MV-4-11 (cell line): ENCODE measurements at places on chromosomes 4 and X.

DNA sequence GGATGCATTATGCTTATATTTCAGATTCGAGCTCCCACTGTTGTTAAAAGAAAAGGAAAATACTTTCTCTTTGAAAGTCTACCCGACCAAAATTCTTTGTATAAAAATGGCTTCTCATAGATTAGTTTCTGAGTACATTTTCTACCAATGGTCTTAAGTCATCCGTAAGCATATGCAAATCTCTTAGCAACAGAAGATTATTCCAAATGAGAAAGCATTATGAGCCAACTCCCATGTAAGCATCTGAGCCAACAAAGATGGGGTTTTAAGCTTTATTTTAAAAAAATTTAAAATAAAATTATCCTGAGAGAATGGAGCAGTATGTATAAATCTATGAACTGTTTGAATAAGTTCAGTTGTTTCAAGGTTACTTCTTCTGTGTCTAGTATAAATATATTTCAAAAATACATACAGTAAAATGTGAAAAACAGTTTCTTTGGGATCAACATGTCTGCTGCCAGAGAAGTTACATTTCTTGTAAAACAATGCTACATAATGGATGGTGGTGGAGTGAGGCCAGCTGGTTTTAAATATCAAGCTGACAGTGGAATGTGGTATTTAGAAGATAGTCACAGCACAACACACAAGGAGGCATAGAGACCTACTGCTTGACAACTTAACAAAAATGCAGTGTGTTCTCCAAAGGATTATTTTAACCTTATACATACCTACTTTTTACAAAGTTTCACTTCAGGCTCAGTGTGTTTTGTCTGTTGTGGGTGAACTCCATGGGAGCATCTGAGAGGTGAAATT lies 199.5 kb upstream of the DIPK2B start:
- DNase-seq, result no peak

GRCh38 chrX:39891781-39892180 lies 206.0 kb downstream of the BCOR start:
- DNase-seq, result peak; percentile 81

DNA sequence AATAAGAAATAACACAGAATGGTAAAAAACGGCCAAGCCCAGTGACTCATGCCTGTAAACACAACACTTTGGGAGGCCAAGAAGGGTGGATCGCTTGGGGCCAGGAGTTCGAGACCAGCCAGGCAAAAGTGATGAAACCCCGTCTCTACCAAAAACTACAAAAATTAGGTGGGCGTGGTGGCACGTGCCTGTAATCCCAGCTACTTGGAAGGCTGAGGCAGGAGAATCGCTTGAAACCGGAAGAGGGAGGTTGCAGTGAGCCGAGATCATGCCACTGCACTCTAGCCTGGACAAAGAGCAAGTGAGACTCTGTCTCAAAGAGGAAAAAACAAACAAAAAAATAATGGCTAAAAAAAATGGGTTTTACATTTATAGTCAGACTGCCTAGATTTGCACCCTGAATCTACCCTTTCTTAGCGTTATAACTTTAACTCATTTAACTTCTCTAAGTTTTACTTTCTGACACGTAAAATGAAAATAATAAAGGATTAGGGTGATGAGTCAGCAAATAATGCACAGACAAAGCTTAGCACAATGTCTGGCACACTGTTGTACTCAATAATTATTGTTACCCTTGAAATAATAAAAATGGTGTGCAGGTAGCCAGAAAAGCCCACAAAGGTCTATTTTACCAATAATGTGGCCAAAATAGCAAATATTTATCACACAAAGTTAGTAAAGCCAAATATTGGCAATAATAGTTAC lies 55.0 kb downstream of the ATP11C start:
- peak; percentile 26 for DNase-seq

GRCh38 chr4:48173056-48173991 lies 39.3 kb upstream of the TXK start:
- peak; percentile 70 for DNase-seq

DNA sequence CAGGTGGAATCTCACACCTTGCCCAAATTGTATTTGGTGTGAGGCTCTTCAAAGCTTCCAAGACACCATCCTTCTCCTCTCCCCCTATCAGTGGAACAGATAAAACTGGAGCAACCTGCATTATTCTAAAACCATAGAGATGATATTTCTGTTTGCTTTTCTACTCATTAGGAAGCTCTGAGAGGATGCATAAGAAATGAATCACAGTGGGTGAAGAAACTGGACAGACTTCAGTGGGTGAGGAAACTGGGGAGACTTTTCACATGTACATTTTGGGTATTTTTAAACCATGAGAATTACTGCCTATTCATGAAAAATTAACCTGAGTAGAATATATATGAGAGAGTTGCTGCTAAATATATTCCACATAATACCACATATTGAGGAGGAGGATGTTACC lies 16.4 kb downstream of the HAND2 start:
- no peak for DNase-seq

DNA sequence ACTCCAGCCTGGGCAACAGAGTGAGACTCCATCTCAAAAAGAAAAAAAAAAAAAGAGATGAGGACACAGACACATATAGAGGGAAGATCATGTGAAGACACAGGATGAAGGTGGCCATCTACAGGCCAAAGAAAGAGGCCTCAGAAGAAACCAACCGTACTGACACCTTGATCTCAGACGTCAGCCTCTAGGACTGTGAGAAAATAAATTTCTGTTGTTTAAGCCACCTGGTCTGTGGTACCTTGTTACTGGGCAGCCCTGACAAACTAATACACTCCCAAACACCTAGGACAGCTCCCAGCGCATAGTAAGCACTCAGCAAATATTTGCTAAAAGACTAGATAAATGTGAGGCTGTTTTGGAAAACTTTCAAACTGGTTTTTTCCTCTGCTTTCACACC lies 59.2 kb upstream of the SMIM10 start:
- DNase-seq, result no peak

DNA sequence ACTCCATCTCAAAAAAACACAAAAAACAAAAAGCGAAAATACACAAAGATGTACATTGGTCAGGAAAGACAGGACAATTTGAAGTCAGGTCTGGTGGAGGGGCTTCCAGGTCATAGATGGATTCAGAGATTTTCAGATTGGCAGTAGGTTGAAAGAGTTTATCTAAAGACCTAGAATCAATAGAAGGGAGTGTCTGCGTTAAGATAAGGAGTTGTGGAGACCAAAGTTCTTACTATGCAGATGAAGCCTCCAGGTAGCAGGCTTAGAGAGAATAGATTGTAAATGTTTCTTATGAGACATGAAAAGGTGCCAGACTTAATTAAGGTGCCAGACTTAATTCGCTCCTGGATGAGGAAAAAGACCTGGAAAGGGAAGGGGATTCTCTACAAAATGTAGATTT lies 6.9 kb upstream of the RPS3A start:
- no peak for DNase-seq

- no peak for DNase-seq
These were observed 43.2 kb downstream of the SCFD2 start for GRCh38 chr4:53322696-53323095.

GRCh38 chr4:13626492-13627177 lies 890 bp downstream of the BOD1L1 start:
- no peak for DNase-seq

DNA sequence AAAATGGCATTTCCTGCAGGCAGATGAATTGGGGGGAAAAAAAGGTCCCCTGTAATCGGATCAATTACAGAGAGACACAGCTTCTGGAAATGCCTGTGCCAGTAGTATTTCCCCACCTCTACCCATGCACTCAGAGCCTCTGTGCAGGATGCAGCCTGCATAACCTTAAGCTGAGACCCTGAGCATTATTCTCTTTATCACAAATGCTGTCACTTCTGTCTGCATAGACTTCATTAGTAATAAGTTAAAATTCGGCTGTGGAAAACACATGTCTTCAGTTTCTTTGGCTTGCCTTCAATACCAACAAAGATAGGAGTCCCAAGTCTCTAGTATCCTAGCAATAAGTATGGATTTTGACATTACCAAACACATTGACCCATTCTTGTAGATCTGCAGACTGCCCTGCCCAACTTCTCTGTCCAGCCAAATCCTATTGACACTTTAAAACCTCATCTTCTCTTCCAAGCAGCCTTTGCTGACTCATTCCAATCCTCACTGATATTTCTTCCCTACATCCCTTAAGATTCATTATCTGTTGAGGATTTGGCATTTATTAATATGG lies 70.8 kb downstream of the LUZP4 start:
- no peak for DNase-seq

DNA sequence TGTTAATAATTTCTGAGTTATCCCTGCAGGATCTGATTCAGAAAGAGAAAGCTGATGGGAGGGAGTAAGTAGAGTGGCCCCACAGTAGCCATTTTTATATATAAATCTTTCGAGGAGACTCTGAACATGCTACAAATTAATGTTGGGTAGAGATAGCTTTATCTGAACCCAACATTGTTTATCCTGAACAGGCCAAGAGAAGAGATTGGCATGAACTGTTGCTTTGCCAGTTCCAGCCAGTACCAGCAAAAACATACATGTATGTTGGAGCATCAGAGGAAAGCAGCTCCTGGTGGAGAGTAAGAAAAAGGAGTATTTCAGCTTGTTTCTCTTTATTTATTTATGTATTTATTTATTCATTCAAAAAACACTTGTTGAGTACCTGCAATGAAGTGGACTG lies 1.6 kb downstream of the MAOA start:
- no peak for DNase-seq

DNA sequence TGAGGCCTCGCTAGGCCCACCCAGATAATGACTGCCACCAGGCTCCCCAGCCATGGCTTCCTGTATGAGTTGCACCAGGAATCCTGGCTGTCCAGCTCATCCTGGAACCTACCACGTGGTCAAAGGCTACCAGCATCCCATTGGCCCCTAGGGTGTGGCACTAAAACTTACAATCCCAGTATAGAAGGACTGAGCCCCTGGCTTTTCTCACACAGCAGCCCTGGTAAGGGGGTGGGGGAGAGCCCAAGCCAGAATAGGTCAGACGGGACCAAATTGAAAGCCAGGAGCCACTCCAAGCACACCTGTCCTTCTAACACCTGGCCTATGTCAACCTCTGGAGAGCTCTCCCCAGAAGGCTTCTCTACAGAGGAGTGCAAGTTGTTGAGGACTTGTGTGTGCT lies 269.3 kb upstream of the AGTR2 start:
- DNase-seq, result no peak
